ENCODE measurements at places on chromosomes 6 and 20. TPM values are rescaled to one million over a fixed set of nuclear protein-coding genes. Genes with fewer than 3 reads are reported as not detected.

- peak; percentile 9 for DNase-seq
Measured at GRCh38 chr6:80789912-80790570, 683.6 kb downstream of the BCKDHB start.

- DNase-seq: no peak
Measured at GRCh38 chr20:43363506-43363905, 94.2 kb upstream of the SRSF6 start.

DNA sequence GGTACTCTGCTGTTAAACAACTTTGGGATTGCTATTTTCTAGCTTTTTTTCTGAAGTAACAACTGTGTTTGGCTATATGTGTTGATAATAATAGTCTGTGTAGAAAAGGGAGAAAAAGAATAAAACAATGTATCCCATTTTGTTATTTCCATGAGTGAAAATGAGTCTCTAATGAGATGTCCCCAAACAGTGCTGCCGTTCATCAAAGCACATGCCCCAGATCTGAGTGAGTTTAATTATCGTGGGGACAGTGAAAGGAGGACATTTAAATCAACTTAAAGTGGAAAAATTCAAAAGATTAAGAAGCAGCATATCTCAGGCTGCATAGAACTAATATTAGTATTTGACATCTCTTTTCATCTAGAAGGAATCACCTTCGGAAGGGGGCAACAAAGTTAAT is 59.6 kb downstream of the NCOA7 start:
- DNase-seq: no peak

DNA sequence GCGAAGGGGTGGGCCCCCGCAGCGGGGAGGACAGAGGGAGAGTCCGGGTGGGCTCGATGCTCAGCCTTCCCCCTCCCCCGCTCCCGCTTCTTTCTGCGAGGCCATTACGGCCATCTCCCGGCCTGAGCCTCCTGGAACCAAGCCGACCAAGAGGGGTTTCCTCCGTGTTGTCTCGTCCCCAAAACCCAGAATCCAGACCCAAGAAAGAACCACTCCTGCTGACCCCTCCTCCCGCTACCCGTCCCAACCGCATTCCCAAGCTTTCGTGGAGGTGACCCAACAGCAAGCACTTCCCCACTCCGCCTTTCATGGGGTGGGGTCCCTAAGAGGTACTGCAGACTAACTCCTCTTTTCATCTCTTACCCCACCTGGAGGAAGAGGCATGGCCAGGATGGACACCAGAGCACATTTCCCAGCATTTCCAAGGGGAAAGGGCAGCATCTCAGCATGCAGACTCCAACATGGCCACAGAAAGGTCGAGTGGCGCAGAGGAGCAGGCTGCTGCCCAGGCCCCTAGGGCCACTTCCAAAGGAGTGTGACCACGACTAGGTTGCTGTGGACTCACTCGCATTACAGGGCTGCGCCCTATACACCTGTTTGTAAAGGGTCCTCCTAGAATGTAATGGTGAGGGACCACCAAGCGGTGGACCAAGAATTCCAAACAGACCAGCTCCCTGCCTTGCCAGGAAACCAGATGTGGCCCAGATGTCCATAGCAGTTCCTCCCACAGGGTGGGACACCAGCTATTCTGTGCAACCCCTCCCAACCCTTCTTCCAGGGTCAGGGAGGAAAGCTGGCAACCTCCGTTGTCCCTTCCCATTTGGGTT is 53.4 kb downstream of the MRPL14 start:
- DNase-seq: no peak

DNA sequence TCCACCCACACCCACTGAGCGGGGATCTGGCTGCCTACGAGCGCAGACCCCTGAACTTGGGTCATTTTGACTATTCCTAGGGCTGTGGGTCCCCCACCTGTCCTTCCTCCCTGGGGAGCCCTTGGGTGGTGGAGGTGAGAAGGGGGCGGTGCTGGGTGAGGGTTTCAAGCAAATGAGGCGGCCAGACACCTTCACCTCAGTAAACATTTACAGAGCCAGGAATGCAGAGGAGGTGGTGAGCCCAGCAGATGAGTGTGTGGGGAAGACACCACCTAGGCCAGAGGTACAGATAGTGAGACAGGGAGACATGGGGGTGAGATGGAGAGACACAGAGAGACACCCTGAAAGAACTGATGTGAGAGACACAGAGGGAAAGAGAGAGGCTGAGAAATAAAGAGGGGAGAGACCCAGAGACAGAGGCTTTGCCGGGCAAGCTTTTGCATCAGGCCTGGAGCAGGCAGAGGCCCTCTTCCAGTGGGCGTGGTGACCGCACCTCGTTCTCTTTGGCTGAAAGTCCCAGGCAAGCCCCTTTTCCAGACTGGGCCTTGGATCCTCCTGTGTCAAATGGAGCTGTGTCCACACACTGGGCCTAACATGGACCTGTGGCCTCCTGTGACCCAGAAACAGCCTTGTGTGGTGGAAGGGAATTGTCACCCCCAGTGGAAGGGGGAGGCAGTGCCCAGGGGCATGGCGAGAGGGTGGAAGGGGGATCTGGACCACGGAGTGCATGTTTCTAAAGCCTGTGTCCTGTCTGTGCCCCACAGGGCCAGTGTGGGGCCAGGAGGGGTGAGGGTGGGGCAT is 29.7 kb downstream of the CEBPB start:
- no peak for DNase-seq

DNA sequence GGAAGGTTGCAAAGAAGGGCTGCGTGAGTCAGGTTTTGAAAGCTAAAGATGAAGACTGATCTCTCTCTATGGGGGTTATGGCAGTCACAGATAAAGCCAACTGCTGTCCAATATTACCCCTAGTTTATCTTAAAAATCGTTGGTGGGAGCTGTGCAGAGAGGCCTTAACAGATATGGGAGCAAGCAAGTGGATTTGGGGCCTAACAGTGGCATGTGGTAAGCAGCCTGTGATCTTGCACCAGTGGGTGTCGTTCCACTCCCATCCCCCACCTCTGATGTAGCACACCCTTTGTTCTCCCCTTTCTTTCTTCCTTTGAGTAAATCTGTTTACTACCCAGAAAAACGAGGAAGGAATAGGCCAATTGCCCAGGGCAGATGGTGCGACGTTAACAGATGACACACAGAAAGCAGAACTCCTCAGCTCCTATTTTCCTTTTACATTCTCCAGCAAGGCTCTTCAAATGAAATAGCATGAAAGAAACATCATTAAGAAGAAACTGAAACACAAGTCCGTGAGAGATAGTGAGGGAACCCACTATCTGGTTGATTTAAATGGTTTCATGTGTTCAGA is 274.1 kb upstream of the CITED2 start:
- no peak for DNase-seq

- peak; percentile 92 for DNase-seq
Measured at GRCh38 chr6:130500693-130501092, 134.9 kb downstream of the TMEM200A start.

DNA sequence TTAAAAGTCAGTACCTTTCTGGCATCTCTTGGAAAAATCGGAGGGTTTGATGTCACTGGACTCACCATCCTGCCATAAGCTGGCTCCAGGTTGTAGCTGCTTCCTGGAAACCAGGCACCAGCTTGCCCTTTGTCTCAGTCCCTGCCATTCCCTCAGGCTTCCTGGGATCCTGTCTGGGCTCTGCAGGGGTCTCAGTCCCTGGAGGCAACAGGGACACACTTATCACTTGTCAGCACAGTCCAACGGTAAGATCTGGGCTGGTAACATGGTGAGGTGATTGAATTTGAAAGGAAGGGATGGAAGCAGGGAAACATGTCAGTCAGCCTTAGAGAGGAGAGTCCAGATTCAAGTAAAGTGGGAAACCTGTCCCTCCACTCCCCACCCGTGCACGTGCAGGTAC is 147.6 kb upstream of the ECI2 start:
- no peak for DNase-seq

Gene PTK6
- polyA plus RNA-seq: 0.07 TPM

Gene C20orf144
- polyA plus RNA-seq: 0.13 TPM

Gene FAM83B
- not detected for polyA plus RNA-seq

Gene NR2E1
- not detected for polyA plus RNA-seq

Gene CLIC5
- polyA plus RNA-seq: not detected

Data from BJ (cell line).